ENCODE measurements at places on chromosomes 12 and 14.

DNA sequence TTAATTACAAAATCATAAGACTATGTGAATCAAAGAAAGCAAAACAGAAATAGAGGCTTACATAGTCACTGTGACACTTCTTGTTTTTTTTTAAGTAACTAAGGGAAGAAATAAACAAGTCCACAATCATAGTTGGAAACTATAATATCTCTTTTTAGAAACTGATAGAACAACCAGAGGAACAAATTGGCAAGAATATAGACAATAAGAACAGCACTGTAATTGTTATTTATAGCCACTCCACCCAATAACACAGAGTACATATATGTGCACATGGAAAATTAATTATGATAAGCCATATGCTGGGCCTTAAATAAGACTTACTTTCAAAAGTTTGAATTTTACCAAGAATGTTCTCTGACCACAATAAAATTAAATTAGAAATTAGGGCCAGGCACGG, 101.1 kb downstream of the PLEKHG7 start:
- no peak for DNase-seq

DNA sequence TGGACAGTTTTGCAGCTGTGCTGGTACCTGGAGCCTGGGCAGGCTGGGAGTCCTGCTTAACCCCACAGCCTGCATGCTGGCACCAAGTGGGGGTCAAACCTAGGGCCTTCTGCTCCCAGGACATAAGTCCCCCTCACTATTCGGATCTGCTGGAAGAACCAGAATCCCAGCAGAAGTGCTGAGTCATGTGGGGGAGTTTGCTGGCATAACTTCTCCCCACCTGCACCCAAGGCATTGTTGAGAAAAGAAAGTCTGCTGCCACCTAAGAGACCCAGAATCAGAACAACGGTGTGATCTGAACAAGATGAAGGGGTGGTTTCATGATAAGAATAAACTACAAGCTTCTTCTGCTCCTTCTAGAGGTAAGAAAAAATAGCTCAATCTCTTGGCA, 102.7 kb downstream of the RBM19 start:
- no peak for DNase-seq

DNA sequence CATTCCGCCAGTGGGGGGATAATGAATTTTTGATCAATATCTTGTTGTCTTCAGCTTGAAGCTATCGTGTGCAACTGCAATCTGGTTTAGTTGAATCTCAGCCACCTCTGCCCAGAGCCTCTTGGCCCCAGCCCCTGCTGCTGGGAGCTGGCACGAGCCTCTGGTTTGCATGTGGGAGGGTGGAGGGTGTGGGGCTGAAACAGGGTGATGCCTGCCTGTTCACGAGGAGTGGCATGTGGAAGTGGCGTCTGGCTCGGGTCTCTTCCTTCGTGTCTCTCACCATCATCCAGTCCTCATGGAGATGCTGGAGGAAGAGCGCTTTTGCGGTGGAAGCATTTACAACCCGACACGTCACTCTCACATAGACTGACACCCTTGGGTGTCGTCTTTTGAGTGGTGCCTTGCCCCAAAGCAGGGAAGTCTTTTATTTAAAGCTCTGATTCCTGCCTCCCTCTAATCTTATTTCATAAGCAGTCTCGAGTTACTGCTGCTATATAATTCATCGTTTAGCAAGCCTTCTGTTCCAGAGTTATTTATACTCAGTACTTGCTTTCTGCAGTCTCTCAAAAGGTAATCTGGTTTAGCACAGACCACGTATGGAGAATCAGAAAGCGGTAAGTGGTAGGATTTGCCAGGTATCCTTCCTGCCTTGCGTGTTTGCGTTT, 64.5 kb downstream of the AACS start:
- DNase-seq = no peak

GRCh38 chr12:16588812-16589211, 17.1 kb downstream of the LMO3 start:
- no peak for DNase-seq

Data from HS-27A (cell line).